ENCODE measurements at places on chromosomes 3 and 15.

DNA sequence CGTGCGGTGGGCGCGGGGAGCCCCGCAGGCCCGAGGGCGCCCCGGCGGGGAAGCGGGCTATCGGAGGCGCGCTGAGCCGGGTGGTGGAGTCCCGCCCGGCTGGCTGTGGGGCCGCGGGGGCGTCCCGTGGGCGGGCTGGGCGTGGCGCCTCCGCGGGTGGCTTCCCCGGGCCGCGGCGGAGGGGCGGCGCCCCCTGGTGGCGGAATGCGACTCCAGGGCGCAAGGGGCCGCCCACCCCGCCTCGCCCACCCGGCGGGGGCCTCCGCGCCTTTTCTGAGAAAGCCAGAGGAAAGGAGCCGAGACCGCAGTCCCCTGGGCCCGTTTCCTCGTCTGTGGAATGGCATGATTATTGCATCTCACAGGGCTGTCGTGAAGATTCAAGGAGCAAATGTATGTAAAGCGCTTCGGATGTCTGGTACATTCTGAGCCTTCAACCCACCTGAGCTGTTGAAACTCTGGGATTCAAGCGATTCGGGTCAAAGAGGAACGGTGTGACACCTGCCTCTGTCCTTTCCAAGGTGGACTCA, 31.9 kb upstream of the RAB6B start:
- no peak for DNase-seq

- peak; percentile 71 for DNase-seq
These were observed 24.4 kb upstream of the TXNRD3 start for GRCh38 chr3:126679318-126679751.

GRCh38 chr3:57755368-57755675, 787 bp upstream of the SLMAP start:
- no peak for DNase-seq

DNA sequence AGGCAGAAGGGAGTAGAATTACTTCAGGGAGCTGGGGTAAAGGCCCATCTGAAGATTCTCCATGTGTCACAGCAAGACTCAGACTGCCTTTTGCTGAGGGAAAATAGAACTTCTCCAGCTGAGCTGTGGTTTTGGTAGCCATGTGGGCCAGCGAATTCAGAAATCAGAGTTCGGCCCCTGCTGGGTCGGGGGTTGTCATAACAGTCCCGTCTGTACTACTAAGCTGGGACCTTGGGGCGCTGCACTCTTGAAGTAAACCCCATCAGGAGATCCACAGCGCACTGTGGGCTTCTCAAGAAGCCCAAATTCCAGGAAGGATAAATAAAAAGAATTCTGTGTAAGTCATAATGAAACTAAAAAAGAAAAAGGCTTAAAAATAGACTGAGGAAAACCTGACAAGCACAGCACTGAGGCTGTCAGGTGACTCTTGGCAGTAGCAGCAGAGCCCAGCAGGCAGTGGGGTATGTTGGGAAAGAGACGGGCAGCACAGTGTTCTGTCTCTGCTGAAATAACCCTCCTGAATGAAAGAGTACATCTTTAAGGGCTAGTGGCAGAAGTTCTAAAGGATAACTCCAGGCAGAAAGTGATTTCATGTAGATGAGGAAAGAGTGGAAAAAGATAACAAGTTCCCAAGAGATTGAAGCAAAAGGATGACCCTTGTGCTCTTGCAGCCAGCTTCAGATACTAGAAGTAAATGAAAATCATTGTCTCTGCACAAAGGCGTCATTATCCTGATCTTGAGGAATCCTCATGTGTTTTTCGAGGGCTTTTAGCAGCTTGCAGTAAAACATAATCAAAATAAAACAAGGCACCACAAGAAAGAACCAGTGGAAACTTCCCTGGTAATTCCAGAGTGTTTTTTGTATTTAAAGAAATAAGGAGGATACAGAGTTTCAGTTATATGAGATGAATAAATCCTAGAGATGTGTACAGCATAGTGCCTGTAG, 74.5 kb downstream of the RAB7A start:
- DNase-seq = no peak

- no peak for DNase-seq
These were observed 30.5 kb downstream of the ATP2B2 start for GRCh38 chr3:10474847-10475246.

GRCh38 chr3:114743746-114744485, 403.2 kb downstream of the ZBTB20 start:
- no peak for DNase-seq

DNA sequence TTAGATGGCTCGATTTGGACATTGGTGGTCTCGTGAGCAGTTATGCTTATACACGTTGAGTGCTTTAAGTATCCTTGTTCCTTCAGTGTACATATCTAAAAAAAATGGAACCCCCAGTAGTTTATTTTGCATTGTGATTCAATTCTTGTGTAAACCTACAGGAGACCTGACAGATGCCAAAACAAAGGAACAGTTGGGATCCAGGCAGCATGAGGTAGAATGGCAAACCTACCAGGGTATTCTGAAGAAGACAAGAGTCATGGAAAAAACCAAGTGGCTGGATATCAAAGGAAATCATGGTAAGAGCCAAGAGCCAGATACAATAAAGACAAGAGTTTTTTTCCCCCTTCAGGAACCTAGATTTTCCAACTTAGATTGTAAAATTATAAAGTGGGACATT, 2.0 kb downstream of the TMEM62 start:
- DNase-seq = no peak

DNA sequence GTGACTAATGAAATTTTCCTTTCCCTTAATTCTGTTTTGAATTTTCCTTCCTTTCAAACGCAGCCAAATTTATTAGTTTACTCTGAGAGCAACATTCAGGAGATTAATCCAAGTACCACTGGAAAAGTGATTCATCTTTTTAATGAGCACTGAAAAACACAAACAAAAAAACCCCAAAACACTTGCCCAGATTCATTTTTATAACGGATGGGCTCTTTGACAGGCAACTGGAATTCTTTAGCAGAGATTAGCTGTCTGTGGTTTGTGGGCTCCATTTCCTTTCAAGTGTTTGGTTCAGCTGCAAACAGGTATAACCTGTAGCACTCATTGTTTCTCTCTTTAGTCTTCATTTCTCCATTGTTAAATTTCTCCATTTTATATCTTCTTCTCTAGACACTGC, 3.1 kb upstream of the POLR2M start:
- no peak for DNase-seq

- no peak for DNase-seq
These were observed 56.0 kb downstream of the CLEC3B start for GRCh38 chr3:45082142-45082538.

DNA sequence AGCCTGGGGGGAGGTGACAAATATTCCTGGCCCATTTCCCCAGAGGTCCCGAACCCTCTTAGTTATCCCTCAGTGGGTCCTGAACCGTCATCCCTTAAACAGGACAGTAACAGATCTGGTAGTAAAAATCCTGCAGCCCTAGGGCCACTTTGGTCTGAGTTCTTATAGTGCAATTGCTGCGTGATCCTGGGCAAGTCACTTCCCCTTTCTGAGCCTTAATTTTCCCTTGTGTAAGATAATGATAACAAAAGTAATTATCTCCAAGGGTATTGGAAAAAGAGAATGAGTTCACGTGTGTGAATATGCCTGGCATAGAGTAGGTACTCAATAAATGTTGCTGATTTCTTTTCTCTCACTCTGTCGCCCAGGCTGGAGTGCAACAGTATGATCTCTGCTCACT, 2.9 kb upstream of the JAGN1 start:
- DNase-seq = no peak
